Neural crest cell (in vitro differentiated cells): ENCODE measurements at places on chromosomes 6 and 20. TPM values are rescaled to one million over a fixed set of nuclear protein-coding genes. Genes with fewer than 3 reads are reported as not detected.

MCUR1 gene
- 24.9 and 25.2 TPM in 2 replicates for total RNA-seq

ATP6V1G2 gene
- total RNA-seq = 3.3 and 5.1 TPM in 2 replicates

GRCh38 chr6:97726378-97726777 is 443.4 kb upstream of the MMS22L start:
- DNase-seq = no peak

DNA sequence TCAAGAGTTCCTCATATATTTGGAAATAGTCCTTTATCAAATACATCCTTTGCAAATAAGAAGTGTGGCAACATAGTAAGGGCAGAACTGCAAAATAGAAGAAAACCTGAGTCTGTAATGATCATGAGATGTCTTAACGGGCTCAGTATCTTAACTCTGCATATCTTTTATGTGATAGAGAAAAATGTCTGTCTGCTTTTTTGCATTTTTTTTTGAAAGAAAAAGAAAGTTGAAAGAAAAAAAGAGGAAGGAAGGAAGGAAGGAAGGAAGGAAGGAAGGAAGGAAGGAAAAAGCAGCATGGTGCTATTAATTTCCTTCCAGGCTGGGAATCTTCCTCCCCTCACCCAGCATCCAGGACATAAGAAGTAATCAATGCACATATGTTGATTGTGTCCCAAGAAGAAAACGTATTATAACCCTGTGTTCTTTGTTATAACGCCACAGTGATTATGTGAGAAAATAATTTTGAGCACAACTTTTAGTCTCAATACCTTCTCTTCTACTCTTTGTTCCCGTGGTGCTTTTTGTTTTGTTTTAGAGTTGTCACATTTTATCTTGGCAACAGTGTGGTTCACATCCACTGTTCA is 58.7 kb upstream of the PCSK2 start:
- DNase-seq = no peak

DNA sequence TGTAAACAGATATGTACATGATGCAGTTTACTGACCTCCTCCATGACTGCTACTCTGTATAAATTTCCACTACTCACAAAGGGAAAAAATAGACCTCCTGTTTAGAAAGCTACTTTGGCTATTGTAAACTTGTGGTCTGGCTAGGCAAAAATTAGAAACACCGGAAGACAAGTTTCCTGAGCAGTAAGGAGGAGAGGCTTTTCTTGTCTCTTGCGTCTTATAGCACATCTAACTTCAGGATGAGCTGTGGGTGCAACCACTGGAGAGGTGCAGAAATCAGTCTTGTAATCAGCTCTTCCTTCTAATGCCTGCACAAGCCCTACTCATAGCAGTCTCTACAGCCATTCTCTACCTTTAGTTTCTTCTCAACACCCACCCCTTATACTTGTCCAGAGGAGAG is 296.5 kb upstream of the SLC35B3 start:
- DNase-seq = no peak

GRCh38 chr6:113825781-113826180 is 31.4 kb upstream of the MARCKS start:
- no peak for DNase-seq

GRCh38 chr20:63659370-63659769 is 1.3 kb downstream of the RTEL1 start:
- no peak for DNase-seq
